ENCODE measurements at places on chromosomes 2 and 18.

DNA sequence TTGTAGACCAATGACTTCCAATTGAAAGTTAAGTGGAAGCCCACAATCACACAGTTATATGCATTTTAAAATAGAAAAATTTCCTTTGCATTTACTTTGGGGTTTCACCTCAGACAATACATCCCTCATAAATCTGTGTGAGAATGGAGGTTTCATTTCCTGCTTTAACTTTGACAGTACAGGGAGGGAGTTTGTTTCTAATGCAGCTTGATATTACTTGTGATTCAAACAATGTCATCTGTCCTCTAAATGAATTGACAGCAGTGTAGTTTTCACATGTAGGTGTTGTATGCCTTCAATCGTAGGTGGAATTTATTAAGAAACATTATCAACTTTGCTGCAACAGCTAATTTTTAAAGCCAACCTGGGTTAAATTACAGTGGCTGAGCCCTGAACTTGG is 75.2 kb downstream of the TMEFF2 start:
- no peak for DNase-seq

DNA sequence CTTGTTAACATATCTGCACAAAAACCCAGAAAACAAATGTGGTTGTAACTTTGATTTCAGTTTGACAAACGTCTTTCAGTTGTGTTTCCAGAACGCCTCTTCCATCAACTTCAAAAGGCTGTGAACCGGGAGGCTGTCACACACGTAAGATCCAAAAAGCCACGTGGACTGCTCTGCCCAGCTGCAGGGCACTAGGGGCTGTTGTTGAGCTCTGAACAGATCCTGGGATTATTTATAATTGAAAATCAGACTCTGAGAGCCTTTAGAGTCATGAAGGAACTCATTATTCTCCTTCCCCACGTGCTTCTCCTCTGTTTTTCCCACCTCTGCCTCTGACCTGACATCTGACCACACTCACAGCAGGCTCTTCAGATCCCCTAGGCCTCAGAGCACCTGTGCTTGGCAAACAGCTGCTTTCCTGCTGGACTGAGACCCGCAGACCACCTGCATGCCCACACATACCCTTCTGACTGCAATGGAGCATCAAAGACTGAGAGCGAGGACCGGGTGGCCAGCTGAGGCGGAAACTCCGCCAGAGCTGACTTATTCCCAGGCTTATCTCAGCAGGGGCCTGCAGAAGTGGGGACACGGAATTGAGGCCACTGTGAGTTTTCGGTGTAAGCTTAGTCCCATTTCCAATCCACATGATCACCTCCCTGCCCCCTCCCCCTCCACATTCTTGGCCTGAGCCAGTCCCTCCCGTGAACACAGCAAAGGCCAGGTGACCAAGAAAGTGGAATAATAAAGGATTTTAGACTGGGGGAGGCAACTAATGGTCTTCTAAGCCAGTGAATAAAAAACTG is 114.8 kb downstream of the ATL2 start:
- DNase-seq: peak; percentile 57

DNA sequence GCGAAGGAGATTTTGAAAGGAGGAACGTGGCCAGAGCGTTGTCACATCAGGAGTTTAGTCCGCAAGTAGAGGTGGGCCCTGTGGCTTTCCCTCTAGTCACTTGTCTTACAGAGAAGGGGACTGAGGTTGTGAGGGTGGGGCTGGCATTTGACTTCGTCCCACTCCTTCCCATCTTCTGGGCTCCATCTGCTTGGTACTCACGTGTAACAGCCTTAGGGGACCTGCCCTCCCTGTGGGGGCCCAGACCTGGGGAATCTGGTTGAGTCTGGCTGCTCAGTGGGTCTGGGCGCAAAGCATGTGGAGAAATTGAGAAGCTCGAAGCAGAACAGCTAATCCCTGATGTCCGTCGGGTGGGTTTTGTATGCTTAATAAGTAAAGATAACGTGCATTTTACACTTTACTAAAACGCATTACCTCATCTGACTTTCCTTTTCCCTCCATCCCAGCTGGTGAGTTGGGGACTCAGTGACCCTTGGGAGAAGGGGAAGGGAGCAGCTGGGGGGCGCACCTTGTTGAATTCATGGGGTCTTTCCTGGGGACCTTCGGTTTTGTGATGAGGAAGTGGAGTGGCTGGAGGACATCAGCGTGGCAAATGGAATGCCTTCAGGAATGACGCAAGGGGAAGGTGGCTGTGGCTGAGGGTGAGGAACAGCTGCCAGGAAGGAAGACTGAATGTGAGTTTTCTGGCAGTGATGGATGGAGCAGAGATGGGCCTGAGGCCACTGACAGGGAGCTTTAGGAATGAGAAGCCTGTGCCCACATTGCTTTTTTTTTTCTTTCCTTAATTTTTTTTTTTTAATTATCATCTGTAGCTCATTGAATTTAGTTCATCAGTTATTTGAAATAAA is 44.8 kb downstream of the ASAP2 start:
- DNase-seq: no peak

- no peak for DNase-seq
Observed at GRCh38 chr2:214839464-214839863, 30.0 kb upstream of the BARD1 start.

- no peak for DNase-seq
Observed at GRCh38 chr2:201139836-201140604, 24.1 kb downstream of the CFLAR start.

DNA sequence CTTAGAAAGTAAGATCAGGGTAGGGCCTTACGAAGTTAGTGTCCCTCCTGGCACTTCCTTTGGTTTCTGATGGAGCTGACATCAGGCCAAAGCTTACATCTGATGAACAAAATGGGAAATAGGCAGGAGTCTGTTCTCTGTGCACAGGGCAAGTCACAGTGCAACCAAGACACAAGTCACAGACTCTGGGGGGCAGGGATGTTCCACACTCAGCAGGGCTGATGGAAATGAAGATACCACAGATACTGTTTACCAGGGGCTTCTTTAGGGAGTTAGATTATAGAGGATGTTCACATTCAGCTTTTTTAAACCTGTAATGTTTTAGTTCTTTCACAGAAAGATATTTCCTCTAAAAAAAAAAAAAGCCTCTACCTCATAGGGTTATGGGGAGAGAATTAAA is 106.2 kb upstream of the EPC2 start:
- no peak for DNase-seq

GRCh38 chr2:61405813-61406212 is 65.1 kb downstream of the USP34 start:
- DNase-seq: no peak

GRCh38 chr2:160372585-160372984 is 121.0 kb downstream of the RBMS1 start:
- no peak for DNase-seq

- DNase-seq: no peak
Observed at GRCh38 chr2:25279091-25279651, 62.6 kb downstream of the DNMT3A start.

- no peak for DNase-seq
Observed at GRCh38 chr2:71599646-71600236, 146.4 kb downstream of the DYSF start.

DNA sequence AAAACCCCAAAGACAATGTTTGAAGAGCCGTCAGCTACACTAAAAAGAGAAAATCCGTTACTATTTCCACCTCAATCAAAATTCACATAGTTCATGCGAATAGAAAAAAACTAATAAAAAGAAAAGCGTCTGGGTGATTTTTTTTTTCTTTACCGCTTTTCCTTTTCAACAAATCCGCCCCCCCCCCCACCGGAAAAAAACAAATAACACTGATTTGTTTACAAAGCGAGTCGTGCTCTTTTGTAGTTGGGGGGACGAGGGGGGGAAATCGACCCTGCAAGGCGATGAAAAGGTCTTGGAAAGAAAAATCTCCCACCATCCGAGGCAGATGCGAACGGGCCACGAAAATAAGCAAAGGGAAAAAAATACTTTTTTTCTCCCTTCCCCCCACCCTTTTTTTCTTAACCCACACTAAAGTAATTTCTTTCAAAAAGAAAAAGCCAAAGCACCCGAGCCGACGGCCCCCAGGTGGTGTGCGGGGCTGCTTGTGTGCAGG is 638 bp downstream of the ZNF521 start:
- no peak for DNase-seq

DNA sequence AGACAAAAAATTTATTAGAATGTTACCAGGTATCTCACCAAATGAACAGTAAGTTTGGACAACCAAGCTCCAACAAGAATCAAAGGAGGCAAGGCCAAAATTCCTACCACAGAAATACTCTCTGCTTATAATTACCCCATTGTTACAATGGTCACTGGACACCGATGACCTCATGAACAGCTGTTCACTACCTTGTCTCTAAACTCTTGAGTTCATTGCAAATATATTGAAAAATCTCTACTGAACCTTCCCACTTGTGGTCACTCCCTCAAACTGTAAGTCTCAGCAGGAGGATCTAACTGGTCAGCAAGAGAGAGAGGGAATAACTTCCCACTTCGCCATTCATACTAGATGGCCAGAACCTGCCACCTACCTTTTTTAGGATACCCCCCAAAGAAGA is 50.0 kb downstream of the ERBB4 start:
- no peak for DNase-seq

DNA sequence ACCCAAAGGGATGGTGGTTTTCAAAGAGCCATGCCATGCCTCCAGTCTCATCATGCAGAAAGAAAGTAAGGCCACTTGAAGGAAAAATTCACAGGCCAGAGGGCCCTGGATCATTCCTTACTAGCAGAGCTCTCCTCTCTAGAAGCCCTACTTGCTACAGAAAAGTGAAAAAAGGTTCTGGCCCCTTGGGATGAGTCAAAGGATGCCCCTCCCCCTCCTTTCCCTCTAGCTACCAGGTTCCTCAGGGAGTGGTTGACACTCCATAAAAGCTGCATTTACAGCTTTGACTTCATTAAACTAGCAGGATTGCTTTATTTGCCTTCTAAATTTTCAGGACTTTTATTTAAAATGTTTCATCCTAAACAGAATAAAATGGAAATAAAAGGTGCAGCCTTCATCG is 21.2 kb downstream of the OSR1 start:
- no peak for DNase-seq

DNA sequence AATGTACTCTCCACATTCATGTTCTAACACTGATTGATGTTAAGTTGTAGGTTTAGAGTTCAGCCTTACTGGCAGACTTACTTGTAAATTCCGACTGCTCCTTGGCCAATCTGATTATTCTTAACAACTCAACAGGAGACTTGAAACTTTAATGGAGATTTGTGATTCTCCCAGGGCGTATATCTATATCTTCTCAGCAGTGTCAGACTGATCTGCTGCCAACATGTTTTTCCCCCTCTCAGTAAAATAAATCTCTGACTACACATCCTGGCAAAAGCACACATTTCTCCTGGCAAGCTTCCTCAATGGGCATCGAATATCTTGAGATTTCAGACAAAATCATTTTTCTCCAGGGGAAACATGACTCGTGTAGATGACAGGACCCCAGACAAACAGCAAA is 1041.2 kb downstream of the DPP10 start:
- no peak for DNase-seq

GRCh38 chr2:60275958-60276357 is 277.5 kb downstream of the BCL11A start:
- no peak for DNase-seq

GRCh38 chr2:172552547-172553291 is 3.2 kb upstream of the PDK1 start:
- no peak for DNase-seq

- no peak for DNase-seq
Observed at GRCh38 chr2:85433511-85434089, 15.1 kb downstream of the SH2D6 start.

GRCh38 chr18:76914314-76914713 is 92.0 kb downstream of the ZNF236 start:
- DNase-seq: no peak

- DNase-seq: no peak
Observed at GRCh38 chr2:232310696-232311095, 67.9 kb upstream of the ALPP start.

GRCh38 chr18:27582760-27583412 is 397.8 kb upstream of the CHST9 start:
- DNase-seq: no peak

GRCh38 chr2:109260886-109261700 is 132.1 kb downstream of the SH3RF3 start:
- no peak for DNase-seq

GRCh38 chr2:169221745-169222369 is 140.5 kb downstream of the LRP2 start:
- no peak for DNase-seq

- DNase-seq: no peak
Observed at GRCh38 chr2:209661286-209661894, 110.2 kb upstream of the UNC80 start.

- DNase-seq: no peak
Observed at GRCh38 chr2:200431996-200432705, 77.7 kb downstream of the KCTD18 start.

DNA sequence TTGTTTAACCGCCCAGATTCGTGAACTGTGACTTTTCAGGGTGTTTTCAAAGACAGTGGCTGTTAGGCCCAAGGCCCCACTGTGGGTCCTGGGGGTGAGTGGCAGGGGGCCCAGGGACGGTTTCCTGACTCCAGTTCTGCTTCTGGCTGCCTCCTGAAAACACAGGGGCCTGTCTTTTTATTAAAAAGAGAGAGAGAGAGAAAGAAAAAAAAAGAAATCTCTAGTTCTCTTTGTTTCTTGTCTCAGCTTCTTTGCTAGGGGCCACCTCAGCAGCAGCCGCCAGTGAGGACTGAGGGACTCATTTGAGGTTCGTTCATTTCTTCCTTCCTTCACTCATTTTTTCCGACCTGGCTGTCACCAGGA is 15.4 kb upstream of the E2F6 start:
- DNase-seq: no peak

- no peak for DNase-seq
Observed at GRCh38 chr2:100857915-100858314, 38.0 kb downstream of the NPAS2 start.

GRCh38 chr18:43620936-43621335 is 343.6 kb upstream of the SYT4 start:
- DNase-seq: peak; percentile 15

- no peak for DNase-seq
Observed at GRCh38 chr2:38613126-38613848, 10.6 kb upstream of the HNRNPLL start.

GRCh38 chr2:217573571-217573970 is 429.2 kb downstream of the TNS1 start:
- no peak for DNase-seq

DNA sequence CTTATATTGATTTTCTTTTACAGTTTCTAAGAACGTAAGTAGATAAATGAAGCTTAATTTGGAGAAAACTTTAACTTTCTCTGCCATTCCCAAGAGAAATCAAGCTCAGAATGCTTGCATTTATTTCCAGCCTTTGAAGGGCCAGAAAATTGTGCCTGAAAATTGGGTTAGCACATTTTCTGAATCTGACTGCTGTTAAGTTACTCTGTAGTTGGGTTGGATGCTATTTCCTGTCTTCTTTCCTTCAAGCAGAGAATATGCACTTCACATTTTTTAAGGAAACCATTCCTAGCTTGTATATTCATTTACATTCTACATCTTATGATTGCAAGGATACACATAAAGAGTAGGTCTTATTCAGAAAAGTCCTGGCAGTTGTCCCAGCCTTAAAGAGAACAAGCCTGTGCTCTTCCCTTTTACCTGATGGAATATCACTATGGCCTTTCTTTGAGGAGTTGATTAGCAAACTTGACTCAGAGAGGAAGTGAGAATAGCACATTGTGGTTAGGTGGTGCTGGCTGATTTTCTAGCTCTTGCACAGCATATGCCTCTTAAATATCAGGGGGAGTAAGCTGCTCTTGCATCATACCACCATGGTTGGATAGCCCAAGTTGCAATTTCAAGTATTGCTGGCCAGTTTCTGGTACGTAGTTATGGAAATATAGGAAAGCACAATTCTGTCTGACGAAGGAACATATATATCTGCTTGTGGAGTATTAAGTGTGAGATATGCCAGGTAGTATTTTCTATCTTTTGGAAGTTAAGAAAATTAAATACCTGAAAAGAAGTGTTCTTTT is 133.7 kb downstream of the COMMD1 start:
- DNase-seq: peak; percentile 81

GRCh38 chr2:59733970-59734369 is 819.5 kb downstream of the BCL11A start:
- DNase-seq: no peak

Measured in activated CD4-positive, alpha-beta T cell treated with anti-CD3 and anti-CD28 coated beads, Interleukin-2, amount 50 U/mL, for 16 hours (primary cell).